HTR-8/SVneo (cell line): ENCODE measurements at places on chromosomes 3 and 15.
A peak's percentile ranks its signal among the peaks of the same experiment; 100 is the strongest.

DNA sequence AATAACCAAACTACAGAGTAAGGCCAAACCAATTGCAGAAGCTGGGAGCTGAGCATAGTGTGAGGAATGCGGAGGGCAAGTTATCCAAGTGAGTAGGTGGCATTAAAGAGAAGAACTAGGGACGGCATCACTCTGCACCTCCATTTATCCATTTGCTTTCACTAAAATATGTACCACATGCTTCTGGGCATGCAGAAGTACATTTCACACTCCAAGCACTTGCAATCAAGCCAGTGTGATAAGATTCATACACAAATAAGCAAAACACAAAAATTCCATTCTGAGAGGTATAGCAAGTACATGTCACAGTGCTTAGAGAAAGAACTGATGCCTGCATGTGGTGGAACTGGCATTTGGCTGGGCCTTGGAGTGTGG lies 81.1 kb downstream of the CCNL1 start:
- DNase-seq = no peak

DNA sequence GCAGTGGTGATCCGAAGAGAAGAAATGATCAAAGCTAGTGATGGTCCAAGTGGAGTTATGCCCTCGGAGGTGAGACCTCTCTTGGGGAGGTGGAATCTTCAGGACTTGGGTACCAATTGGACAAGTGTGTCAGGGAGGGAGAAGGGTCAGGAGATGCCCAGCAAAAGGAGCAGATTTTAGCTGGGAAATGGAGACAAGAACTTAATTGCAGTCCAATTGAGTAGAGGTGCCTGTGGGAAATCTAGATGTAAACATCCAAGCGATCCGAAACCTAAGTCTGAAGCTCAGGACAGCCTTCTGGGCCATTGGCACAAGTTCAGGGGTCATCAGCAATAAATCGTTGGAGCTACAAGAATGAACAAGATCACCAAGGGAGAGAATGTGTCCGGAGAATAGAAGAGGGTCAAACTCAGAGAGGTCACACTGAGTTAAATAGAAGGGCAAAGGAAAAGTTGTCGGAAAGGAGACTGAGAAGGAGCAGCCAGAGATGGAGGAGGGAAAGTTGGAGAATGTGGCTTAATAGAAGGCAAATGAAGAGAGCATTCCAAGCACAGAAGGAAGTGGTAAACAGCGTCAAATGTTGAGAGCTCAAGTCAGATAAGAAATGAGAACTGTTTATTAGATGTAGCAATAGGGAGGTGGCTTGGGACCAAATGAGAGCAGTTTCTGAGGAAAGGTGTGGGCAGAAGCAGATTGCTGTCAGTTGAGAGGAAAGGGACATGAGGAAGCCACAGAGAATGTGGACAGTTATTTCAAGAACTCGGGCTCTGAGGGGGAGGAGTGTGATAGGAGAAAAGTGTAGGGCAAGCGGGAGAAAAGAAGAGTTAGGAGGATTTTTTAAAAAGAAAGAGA lies 64.2 kb upstream of the FNDC3B start:
- no peak for DNase-seq

- DNase-seq = no peak
Measured at GRCh38 chr3:64184621-64185020, 40.6 kb downstream of the PRICKLE2 start.

GRCh38 chr3:32870373-32871095 lies 52.7 kb downstream of the TRIM71 start:
- DNase-seq = no peak

- DNase-seq = no peak
Measured at GRCh38 chr15:58240191-58240932, 102.2 kb downstream of the AQP9 start.

DNA sequence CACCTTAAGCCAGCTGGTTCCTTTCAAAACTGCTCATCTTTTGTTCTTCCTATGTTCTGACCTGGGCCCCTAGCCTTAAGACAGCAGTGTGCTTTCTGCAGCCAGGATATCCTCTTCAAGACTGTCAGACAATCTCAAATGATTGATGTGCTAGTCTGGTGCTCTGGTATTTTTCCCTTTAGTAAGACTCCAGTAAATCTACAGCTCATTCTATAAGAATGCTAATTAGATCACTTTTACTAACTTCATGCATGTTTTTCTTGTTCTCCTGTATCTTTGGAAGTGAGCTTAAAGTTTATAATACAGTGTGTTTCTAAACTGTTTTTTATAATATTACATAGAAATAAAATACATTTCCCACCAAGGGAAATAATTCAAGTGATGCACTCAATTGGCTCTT lies 220.9 kb upstream of the NANOGP8 start:
- peak; percentile 40 for DNase-seq

- DNase-seq = no peak
Measured at GRCh38 chr15:79535536-79535935, 103.4 kb downstream of the MINAR1 start.

GRCh38 chr3:179318876-179319275 lies 4.0 kb upstream of the ZNF639 start:
- no peak for DNase-seq

DNA sequence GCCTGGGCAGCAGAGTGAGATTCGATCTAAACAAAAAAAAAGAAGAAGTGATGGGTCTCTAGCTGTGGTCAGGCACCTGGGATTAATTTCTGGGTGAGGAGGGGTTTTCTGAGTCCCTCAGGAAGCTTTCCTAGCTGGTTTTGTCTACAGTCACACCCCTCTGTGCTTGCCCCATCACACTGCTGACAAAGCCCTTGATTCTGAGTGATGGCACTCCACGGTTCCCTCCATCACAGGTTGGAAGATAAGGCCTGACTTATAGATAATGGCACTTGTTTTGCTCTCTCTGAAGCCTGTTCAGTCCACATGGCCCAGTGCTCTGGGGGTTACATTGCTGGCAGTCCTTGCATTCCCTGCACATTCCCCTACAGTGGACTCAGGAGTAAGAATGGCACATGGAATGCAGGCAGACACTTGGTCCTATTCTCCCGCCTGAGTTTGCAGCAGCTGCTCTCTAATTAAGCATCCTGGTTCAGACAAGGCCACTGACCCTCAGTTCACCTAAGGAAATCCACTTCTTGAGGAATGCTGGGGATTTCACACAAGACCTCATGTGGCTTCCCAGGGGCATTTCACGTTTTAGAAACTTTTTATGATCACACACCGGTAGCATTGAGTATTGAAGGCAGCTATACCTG lies 81.0 kb upstream of the NMNAT3 start:
- peak; percentile 41 for DNase-seq

GRCh38 chr3:57093489-57093888 lies 33.0 kb downstream of the SPATA12 start:
- no peak for DNase-seq

DNA sequence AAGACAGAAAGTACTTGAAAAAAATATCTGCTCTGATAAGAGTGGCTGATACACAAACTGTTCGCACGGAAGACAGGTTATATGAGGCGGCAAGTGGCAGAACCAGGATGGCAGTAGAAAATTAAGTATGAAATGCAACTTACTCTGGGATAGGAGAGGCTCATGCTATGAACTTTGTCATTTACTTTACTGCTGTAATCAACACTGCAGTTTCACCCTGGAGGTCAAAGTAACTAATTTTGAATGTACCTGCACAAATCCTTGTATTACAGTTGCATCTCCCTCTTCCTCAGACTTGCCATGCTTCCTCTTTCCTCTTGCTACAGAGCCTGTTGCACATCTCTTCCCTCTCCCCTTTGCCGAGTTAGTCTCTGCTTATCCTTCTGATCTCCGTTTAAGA lies 38.8 kb downstream of the HACL1 start:
- DNase-seq = no peak

DNA sequence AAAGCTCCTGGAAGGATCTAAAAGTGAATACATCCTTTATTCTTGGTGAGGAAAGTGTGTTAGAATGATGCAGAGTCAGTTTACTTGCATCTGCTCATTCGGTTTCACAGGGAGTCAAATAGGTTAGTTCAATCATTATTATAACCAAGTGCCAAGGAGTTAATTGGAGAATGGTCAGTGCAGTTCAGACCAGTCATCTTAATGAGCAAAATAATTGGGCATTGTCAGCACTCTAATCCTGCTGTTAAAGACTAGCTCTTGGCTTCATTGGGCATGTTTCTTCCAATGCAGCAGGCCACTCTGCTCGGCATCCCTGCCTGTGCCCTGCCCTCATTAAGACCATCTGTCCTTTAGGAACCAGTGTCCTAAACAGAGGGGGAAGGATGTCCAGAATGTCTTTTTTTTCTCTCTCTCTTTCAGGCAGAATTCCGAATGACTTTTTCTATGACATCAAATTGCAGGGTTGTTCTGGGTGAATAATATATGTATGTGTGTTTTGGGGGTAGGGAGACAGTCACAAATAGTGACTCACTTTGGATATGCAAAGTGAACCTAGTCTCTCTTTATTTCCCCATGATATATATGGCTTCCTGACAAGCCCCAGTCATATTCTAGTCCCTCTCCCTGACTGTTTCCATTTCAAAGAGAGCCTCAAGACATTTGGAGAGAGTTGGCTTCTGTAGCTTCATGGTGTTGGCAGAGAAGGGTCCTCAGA lies 205.4 kb upstream of the TRIM42 start:
- no peak for DNase-seq

GRCh38 chr15:42138968-42139386 lies 17.5 kb downstream of the PLA2G4F start:
- DNase-seq = no peak

DNA sequence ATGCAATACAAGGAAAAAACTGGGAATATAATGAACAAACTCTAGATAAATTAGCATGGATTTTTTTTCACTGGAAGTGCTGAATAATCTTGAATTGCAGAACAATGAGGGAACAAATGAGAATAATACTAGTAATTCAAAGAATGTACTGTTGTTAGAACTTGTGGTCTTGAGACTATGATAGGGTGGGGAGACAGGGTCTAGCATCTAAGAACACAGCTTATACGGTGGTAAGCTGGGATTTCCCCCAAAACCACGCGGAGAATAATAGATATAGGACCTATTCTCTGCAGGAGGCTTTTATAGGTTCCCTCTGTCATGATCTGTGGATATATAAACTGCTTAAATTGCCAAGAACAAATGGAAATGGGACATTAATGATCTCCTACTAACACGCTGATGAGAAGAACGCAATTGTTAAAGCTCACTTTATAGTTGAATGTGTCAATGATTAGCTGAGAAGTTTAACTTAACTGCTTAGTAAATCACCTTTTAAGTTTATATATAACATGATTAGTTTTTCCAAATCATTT lies 692.3 kb downstream of the ZPLD1 start:
- no peak for DNase-seq

GRCh38 chr3:60316121-60316797 lies 935.0 kb downstream of the FHIT start:
- no peak for DNase-seq

DNA sequence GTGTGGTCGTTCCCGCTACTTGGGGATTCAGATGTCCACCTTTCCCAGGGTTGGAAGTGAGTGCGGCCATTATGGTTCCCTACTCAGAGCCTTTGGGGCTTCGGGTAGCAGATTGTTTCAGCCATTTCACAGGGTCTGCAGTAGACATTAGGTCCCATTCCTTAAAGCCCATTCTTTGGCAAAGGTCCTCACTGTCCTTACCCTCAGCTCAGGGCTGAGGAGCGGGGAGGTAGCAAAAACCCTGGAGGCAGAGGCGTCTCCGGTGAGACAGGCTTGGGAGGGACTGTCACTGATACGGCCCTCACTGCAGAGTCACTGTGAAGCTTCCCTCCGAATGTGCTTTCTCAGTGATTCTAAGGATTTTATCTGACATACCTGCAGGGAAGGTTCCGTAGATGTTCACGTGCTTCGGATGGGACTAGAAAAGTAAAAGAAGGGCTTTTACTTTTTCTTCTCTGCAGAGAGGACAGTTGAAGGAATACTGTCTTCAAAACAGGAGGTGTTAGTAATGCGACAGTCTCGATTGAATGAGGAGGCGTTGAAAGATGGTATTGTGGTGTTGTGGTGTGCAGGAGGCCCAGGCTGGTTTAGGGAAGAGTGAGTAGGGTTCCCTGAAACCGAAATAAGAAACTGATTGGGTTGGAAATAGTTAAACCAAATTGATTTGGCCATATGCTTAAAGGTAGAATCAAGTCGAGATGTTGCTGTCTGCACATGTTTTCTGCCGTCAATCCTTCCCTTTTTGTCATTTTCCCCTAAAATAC lies 630 bp downstream of the ATP6V1A start:
- DNase-seq = peak; percentile 12

- no peak for DNase-seq
Measured at GRCh38 chr15:64858021-64858575, 16.4 kb downstream of the PLEKHO2 start.

DNA sequence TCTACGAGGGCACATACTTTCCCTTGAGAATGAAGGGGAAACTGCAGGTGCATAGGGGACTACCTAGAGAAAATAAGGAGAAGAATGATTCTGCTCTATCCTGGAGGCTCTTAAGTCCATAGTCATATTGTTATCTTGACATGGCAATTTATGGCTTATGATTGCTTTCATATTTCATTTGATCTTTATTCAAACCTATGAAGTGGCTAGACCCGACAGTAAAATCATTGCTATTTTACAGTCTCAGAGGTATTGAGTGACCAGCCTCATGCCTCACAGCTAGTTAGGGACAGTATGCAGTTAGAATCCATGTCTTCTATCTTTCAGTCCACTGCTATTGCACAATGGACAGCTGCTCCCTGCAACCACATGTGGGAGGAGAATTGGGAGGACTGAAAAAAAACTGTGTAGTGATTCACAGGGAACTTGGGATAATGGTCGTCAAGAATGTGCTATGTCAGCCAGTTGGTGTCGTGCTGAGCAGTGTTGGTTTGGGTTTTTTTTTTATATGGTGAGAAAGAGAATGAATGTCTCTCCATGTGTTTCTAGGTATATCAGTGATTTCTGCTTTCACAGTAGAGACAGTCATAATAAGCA lies 63.2 kb upstream of the SPPL2A start:
- peak; percentile 85 for DNase-seq

GRCh38 chr3:69867941-69868505 lies 128.8 kb downstream of the MITF start:
- no peak for DNase-seq

- DNase-seq = no peak
Measured at GRCh38 chr15:32967521-32967920, 227.0 kb downstream of the FMN1 start.

- DNase-seq = no peak
Measured at GRCh38 chr3:132822837-132823236, 100.6 kb upstream of the NPHP3 start.

- no peak for DNase-seq
Measured at GRCh38 chr3:63864965-63865327, 1.3 kb downstream of the ATXN7 start.

DNA sequence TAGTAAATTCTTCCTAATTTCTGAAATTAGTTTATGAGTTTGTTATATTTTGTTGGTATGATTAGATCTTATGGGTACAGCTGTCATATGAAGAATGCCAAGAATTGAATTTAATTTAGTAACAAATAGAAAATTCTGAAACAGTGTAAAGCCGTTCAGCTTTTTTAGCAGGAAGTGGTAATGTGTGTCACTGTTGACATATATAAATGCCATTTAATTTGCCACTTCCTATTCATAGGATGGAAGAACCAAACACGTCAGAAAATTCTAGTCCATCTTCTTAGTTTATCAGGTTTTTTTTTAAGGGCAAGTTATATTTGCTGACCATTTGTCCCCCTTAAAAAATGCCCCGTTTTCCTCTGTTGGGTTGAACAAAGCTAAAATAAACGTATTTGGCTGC lies 43.0 kb downstream of the RAB8B start:
- no peak for DNase-seq

- no peak for DNase-seq
Measured at GRCh38 chr3:72060447-72061034, 275.6 kb upstream of the PROK2 start.

GRCh38 chr3:195394024-195394423 lies 48.8 kb downstream of the ACAP2 start:
- DNase-seq = no peak
